ENCODE measurements at places on chromosomes 1 and 21. TPM values are rescaled to one million over a fixed set of nuclear protein-coding genes. Genes with fewer than 3 reads are reported as not detected.

The S100A16 gene
- total RNA-seq, result 412 TPM

The CCDC27 gene
- not detected for total RNA-seq

The BRINP3 gene
- not detected for total RNA-seq

The LRRN2 gene
- total RNA-seq, result 13.7 TPM

The HPDL gene
- 3.6 TPM for total RNA-seq

The SLAMF9 gene
- total RNA-seq, result 0.22 TPM

The TMCO4 gene
- 6.1 TPM for total RNA-seq

The ACOT11 gene
- total RNA-seq, result 1.4 TPM

The MEX3A gene
- total RNA-seq, result 3.1 TPM

The FAAH gene
- 0.82 TPM for total RNA-seq

The PADI3 gene
- total RNA-seq, result 1.3 TPM

The H3-3A gene
- 461 TPM for total RNA-seq

The MFSD2A gene
- 4.4 TPM for total RNA-seq

The C1QC gene
- total RNA-seq, result not detected

The CFAP107 gene
- not detected for total RNA-seq

The BNIPL gene
- total RNA-seq, result 0.09 TPM

The ARID1A gene
- 32.5 TPM for total RNA-seq

The TMEM234 gene
- total RNA-seq, result 9.1 TPM

The UBL4B gene
- not detected for total RNA-seq

The MFAP2 gene
- total RNA-seq, result 0.34 TPM

The CSMD2 gene
- total RNA-seq, result not detected

The CYP4B1 gene
- not detected for total RNA-seq

The SPRR1A gene
- total RNA-seq, result not detected

The FOXO6 gene
- total RNA-seq, result 0.82 TPM

The C2CD4D gene
- not detected for total RNA-seq

The KMO gene
- total RNA-seq, result 1.2 TPM

The AGO1 gene
- total RNA-seq, result 3.8 TPM

The PTPN7 gene
- 0.03 TPM for total RNA-seq

The GBP1 gene
- 0.07 TPM for total RNA-seq

The BEST4 gene
- 0.30 TPM for total RNA-seq

The FABP3 gene
- total RNA-seq, result not detected
